Stimulated activated CD8-positive, alpha-beta memory T cell treated with anti-CD3 and anti-CD28 coated beads, Interleukin-4, amount 100 ng/mL, for 1 hour (primary cell): ENCODE measurements at places on chromosomes 6 and 20.

- no peak for DNase-seq
These were observed 34.8 kb downstream of the ABHD12 start for GRCh38 chr20:25355866-25356265.

DNA sequence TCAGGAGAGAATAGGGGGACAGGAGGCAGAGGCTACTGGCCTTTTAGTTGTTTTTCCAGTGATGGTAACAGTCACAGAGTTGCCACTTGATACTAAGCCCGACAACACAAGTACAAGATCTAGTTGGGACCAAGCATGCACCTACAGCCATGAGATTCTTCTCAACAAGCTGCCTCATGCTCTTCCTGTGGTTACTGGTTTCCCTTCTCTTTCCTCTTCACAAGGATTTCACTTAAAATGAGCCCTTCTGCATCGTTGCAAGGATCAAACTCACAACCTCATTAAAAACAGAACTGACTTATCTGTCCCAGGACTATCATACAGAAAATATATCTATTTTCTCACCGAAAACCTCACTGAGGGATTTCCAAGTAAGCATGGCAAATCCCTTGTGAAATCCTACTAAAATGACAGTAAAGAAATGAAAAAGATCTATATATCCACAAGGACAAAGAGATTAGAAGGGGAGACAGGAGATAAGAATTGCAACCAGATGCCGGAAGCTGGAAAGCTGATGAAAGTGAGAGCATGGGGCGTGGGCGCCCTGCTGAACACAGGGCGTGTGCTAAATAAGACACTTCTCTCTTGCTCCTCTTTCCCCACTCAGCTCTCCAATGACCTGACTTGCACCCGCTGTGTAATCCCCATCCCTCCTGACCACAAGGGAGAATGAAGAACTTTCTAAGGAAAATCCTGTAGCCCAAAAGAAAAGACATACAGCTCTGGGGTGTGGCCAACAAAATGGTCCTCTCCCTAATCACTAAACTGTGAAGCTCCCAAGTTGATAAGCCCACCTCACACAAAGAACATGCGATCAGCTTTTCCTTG lies 13.4 kb downstream of the MTFR2 start:
- no peak for DNase-seq

DNA sequence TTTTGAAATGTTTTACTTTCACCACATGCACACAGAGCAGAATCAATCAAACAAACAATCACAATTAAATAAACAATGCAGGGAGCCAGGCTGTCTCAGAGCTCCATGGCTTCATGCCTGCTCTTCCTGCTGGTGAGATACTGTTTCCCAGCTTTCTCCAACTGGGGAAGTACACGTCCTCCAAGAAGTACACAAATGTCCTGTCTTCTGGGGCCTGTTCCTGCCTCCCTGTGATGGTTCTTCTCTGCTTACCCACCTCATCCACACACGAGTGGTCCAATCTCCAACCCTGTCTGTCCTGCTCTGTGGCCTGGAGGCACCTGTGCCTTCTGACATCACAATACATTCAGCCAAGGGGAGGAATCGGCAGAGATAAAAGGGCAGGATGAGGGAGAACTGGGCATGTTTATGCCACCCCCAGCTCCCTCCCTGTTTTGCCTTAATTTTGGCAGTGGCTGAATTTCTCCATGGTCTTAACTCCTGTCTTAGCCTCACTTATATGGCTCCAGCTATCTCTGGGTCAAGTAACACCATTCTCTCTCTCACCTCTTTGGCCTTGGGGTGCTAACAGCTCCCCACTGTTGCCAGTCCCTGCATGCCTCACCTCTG lies 25.3 kb upstream of the TTPAL start:
- DNase-seq, result no peak

- DNase-seq, result no peak
These were observed 297.7 kb upstream of the SASH1 start for GRCh38 chr6:148044921-148045320.

GRCh38 chr20:24640686-24641085 lies 171.3 kb downstream of the SYNDIG1 start:
- no peak for DNase-seq

- DNase-seq, result no peak
These were observed 75.4 kb downstream of the ZNF133 start for GRCh38 chr20:18363708-18364107.

DNA sequence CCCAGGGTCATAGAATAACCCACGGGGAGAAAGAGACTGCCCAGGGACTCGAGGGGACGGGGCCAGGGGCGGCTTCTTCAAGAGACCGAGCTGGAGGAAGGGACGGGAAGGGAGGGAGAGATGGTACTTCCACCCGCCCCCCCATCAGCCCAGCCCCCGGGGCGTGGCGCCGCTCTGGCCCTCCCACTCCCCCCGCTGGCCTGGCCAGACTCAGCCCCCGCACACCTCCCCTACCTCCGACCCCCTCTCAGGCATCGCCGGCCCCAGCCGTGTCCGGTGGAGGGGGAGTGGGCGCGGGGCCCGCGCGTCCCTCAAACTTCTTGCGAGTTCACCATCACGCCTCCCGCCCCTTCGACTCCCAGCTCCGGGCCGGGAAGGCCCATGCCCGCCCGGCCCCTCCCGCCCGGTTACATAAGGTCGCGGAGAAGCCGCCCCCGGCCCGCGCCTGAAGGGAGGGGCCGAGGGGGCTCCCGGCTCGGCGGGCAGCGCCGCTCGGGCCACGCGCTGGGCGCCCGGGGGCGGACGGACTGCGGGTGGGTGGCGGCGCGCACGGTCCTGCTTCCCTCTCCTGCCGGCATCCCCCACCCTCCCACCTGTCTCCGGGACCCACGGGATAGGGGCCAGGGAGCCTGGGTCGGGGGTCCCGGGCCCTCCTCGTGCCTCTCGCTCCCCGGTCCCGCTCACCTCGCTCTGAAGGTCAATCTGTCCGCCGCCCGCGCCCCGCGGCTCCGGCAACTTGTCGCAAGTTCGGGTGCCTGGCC lies 562 bp downstream of the TFEB start:
- peak; percentile 62 for DNase-seq

DNA sequence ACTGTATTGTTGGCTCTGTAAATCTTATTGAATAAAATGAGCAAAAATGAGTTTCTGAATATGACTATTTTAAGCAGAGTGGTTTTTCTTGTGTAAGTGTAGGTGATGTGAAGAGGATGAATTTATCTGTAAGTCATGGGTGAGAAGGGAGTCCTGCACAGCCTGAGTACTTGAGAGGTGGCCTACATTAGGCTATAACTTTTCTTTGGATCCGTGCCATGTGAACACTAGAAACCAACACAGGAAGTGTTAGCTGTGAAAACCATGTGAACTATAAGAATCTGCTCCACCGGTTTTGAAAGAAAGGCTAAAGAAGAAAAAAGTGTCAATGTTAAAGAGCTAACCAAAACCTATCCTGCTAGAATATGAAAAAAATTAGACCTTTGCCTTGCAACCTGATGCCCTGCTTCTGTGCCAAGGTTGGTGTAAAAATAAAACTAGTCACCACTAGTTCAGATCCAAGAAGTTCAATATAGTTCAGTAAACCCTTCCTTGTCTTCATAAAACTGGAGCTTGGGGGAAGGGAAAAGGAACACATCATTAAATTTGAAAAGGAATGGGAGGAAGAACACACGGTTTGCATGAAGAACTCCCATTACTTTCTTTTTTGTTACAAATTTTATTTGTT lies 21.3 kb downstream of the PLCB1 start:
- DNase-seq, result no peak

GRCh38 chr20:59560588-59561227 lies 43.6 kb upstream of the PHACTR3 start:
- DNase-seq, result no peak

GRCh38 chr20:36129160-36129543 lies 25.4 kb upstream of the EPB41L1 start:
- DNase-seq, result no peak

GRCh38 chr20:23086931-23087411 lies 847 bp upstream of the CD93 start:
- no peak for DNase-seq

GRCh38 chr20:64057628-64058498 lies 5.1 kb upstream of the TCEA2 start:
- peak; percentile 63 for DNase-seq

DNA sequence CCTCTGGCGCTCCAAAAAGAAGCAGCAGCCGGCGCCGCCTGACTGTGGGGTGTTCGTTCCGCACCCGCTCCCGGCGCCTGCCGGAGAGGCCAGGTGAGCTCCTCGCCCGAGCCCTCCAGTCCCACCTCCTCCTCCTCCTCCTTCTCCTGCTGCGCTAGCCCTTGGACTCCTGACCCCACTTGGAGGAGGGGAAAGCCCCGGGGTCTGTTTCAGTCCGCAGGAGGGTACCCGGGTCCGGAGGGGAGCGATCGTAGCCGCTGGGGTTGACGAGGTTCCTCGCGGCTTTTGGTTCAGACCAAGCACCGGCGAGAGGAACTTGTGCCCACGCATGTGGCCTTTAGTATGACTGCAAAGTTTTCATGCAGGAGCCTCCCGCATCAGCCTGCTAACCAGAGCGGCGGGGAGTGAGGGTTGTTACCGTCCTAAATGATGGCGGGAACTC lies 493 bp downstream of the CRYBG1 start:
- no peak for DNase-seq

- DNase-seq, result no peak
These were observed 73.5 kb upstream of the RNF217 start for GRCh38 chr6:124888581-124889371.

- DNase-seq, result no peak
These were observed 16.1 kb downstream of the CSNK2A1 start for GRCh38 chr20:527571-527886.

GRCh38 chr20:63529180-63529860 lies 7.9 kb downstream of the PTK6 start:
- DNase-seq, result no peak

GRCh38 chr20:62739581-62740285 lies 31.1 kb downstream of the NTSR1 start:
- no peak for DNase-seq

DNA sequence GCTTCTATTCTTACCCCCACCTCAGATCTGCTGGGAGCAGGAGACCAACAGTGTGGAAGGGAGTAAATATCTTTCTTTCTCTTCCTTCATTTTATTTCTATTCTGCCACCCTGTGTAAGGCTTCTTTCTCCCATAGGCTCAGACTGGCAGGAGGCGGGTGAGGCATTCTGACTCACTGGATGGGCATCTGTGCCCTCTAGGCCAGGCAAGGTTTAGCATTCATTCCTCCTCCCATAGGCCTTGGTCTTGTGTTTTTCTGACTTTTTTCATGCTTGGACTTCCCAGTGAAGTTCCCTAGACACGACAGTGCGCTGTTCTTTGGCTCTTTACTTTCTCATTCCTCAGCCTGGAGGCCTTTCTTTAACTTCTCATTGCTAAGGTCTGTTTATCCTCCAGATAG lies 235.2 kb downstream of the SYNE1 start:
- DNase-seq, result no peak

GRCh38 chr6:144681334-144681733 lies 396.2 kb downstream of the UTRN start:
- no peak for DNase-seq

DNA sequence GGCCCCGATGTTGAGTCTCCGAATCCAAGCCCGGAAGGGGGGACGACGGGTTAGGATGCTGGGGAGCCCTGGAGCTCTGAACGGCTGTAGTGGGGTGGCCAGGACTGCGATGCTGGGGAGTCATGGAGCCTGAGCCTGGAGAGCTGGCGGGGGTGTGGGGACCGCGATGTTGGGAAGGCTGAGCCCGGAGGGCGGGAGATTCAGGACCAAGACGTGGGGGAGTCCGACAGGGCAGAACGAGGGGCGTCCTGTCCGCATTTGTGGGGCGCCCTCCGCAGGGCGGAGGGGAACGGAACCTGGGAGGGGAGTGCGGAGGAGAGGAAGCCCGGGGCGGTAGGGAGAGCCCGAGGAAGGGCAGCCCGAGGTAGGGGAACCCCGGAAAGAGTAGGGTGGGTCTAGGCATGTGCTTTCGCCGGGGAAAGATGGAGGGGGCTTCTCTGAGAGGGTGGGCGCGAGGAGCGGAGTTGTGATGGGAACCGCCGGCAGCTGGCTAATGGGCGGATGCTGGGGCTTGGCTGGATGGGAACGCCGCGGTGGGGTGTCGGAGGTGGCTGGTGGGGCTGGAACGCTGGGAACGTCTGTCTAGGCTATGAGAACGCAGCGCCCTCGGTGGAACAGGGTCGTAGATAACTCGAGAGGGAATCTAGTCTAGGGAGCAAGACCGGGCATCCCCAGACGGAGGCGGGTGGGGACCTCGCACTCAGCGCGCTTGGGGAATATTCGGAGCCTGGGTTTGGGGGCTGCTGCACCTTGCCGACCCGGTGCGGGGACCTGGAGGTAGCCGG lies 684 bp downstream of the PAQR8 start:
- no peak for DNase-seq

GRCh38 chr20:19466206-19466928 lies 253.9 kb downstream of the SLC24A3 start:
- no peak for DNase-seq

DNA sequence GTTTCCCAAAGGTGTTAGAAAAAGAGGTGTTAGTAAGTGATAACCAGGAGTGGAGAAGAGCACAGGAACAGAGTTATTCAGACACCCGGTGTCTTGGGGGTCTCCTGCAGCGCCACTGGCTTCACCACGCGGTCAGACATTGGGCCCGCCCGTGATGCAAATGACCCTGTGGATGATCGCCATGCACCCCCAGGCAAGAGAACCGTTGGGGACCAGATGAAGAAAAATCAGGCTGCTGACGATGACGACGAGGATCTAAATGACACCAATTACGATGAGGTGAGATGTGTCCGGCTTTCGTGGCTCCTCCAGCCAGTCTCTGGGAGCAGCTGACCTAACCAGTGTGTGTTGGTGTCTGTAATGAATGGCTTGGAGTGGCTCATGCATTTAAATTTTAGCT lies 2.0 kb downstream of the PRPF6 start:
- DNase-seq, result no peak

DNA sequence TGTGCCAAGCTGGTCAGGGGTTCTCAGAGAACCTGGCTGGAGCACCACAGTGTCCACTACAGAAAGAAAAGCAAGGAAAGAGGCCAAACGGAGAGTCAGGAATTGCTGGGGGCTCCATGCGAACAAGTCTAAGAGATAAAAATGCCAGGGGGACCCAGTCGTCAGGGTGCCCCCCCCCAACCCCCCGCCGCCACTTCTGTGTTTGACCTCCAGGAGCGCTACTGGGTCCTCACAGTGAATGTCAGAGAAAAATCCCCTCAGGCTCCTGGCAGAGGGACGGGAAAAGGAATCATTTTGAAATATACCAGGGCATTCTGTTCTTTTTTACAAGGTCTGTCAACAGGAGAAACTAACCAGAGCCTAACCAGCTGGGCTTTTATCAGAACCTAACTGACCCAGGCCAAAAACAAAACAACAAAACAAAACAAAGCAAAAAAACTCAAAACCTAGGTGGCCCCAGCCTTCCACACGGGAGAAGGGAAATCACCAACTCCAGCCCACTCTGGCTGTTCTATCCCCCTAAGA lies 17.9 kb upstream of the NELFCD start:
- no peak for DNase-seq
